ENCODE measurements at places on chromosomes 6 and 20. TPM values are rescaled to one million over a fixed set of nuclear protein-coding genes. Genes with fewer than 3 reads are reported as not detected.
A peak's percentile ranks its signal among the peaks of the same experiment; 100 is the strongest.

Gene OPN5
- polyA plus RNA-seq = not detected

Gene LZTS3
- polyA plus RNA-seq = 1.6 TPM

Gene SMLR1
- not detected for polyA plus RNA-seq

Gene RPS18
- polyA plus RNA-seq = 14,270 TPM

Gene POU5F1
- polyA plus RNA-seq = 3.2 TPM

Gene TMEM200A
- polyA plus RNA-seq = 0.33 TPM

Gene SLC26A8
- 0.11 TPM for polyA plus RNA-seq

Gene SPDEF
- 0.13 TPM for polyA plus RNA-seq

Gene IL17A
- not detected for polyA plus RNA-seq

- DNase-seq = no peak
Measured at GRCh38 chr20:41776421-41776820, 158.2 kb upstream of the CHD6 start.

DNA sequence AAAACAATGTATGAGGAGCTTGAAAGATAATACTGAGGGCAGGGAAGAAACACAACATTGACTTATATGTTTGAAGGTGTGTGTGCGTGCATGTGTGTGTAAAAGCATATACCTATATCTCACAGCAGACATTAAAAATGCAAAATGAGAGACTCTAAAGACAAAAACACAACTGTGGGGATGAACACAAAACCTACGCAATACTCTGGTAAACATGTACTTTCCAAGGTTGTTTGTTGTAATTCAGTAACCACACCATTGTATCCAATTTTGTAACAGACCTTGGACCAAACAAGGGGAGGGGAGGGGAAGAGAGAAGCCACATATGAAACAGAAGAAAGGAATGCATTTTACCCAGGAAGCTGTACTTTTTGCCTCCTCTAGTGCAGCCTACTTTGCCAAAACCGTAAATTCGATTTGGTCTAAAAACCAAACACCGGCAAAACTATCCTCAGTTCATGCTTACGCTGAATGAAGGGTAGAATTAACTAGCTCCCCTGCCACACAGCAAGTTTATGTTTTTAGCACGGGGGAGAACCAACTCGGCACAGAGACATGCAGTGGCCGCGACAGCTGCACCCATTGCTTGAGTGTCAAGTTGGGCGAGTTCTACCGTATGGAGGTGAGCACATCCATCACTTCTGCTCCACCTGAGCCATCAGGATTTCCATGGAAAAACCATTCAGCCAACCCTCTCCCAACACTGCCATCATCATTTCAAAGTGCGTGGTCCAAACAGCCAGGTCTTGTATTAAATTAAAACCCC is 50.0 kb downstream of the CNKSR3 start:
- no peak for DNase-seq

DNA sequence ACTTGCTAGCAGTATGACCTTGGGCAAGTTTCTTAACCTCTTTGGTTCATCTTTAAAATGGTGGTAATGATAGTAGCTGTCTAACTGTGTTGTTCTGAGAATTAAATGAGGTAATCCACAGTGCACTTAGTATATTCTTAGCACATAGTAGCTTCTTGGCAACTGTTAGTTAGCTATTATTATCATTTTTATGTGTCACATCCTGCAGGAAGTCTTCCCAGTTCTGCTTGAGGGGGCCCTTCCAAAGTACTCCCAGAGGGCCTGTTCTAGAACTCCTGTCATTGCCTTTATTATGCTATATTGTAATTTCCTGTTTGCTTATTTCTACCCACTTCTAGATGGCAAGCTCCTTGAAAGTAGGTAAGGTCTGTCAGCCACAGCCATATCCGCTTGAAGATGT is 30.6 kb downstream of the ANKS1A start:
- DNase-seq = no peak

DNA sequence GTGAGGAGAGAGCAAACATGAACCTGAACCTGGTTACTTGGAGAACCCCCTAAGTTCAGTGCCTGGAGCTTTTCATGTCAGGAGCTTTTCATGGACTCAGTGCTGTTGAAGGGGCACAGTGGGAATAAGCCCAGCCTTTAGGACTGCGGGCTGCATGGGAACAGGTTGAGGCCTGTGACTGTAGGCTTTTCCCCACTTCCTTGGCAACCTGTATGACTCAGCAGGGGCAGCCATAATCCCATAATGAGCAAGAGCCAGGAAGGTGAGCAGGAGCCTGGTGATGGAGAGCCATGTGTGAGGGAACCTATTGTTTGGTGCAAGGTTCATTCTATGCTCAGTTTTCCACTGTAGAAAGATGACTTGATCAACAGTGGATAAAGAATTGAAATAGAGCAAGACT is 23.4 kb downstream of the MEP1A start:
- DNase-seq = no peak

DNA sequence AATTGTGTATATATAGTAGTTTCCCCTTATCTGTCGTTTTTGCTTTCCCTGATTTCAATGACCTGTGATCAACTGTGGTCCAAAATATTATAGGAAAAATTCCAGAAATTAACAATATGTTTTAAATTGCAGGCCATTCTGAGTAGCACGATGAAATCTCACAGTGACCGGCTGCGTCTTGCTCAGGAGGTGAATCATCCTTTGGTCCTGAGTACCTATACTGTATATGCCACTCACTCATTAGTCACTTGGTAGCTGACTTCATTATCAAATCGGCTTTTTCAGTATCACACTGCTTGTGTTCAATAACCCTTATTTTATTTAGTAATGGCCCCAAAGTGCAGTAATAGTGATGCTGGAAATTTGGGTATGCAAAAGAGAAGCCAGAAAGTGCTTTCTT is 728.3 kb upstream of the EYS start:
- DNase-seq = no peak

DNA sequence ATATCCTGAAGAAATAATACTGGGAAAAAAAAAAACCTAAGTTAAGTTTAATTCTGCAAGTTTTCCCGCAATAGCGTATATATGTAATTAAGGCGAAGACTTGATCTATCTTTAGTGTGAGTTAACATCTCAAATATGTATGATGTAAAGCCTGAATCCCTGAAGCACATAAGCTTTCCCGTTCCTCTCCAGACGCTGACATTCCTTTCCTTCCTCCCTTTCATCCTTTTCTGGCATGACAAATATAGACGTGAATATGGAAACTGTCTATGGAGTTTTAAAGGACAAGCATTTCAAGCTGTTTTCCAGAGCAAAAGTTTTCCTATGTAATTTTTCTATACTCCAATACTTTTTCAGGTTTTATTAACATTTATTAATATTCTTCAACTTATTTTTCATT is 637.0 kb downstream of the COL12A1 start:
- no peak for DNase-seq

DNA sequence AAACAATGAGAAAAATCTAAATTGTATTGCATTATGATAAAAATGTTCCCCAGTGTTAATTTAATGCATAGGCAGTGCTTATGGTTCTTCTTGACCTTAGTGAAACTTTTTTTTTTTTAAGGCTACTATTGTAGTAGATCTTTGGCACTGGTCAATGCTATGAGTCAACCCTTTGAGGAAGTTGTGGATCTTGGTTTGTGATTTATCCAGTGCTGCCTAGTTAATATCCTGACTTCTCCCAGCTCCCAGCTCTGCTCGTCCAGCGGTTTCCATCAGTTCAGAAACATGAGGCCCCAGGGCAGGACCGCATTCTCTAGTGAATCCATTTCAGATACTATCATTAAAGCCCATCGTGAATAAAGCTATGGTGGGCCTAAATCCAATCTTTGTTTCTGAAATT is 364.5 kb upstream of the JARID2 start:
- DNase-seq = no peak

- DNase-seq = no peak
Measured at GRCh38 chr6:137708481-137708880, 158.6 kb upstream of the TNFAIP3 start.

- DNase-seq = no peak
Measured at GRCh38 chr6:12009876-12010634, 2.1 kb upstream of the HIVEP1 start.

- DNase-seq = no peak
Measured at GRCh38 chr6:53943395-53943794, 148.6 kb downstream of the LRRC1 start.

- peak; percentile 90 for DNase-seq
Measured at GRCh38 chr6:166955121-166955864, 1.1 kb downstream of the RNASET2 start.

DNA sequence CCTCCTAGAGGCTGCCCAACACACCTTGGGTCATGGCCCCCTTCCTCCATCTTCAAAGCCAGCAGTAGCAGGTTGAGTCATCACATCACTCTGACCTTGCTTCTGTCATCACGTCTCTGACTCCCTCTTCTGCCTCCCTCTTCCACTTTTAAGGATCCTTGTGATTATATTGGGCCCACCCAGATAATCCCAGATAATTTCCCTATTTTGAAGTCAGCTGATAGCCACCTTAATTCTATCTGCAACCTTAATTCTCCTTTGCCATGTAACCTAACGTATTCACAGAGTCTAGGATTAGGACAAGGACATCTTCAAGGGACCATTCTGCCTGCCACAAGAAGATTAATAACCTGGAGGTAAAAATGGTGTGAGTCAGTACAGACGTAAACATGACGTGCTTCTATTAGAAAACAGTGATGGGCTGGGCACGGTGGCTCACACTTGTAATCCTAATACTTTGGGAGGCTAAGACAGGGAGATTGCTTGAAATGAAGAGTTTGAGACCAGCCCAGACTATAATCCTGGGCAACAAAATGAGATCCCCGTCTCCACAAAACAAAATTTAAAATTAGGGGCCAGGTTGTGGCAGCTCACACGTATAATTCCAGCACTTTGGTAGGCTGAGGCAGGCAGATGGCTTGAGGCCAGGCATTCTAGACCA is 3.3 kb downstream of the ZSWIM3 start:
- no peak for DNase-seq

GRCh38 chr6:156383059-156383458 is 394.1 kb upstream of the ARID1B start:
- no peak for DNase-seq

GRCh38 chr6:105884011-105884410 is 202.1 kb upstream of the PRDM1 start:
- DNase-seq = no peak

GRCh38 chr20:48060841-48061720 is 275.8 kb upstream of the SULF2 start:
- DNase-seq = no peak

DNA sequence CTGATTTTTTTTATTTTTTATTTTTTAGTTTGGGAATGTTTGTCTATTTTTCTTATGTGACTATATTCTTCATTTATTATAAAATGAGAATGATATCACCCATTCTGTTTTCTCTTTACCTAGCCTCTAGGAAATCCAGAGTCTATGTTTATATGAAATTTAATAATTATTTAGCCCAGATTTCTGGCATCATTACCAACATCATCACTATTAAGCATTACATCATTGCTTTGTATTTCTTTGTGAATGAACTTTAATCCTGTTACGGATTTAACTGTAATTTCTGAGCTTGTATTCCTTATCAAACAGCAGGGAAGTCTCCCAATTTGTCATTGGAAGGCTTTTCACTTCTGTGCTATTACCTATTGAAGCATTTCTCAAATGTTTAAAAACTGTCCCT is 72.7 kb upstream of the NOX3 start:
- DNase-seq = no peak

- DNase-seq = no peak
Measured at GRCh38 chr6:135390458-135390857, 107.1 kb downstream of the AHI1 start.

DNA sequence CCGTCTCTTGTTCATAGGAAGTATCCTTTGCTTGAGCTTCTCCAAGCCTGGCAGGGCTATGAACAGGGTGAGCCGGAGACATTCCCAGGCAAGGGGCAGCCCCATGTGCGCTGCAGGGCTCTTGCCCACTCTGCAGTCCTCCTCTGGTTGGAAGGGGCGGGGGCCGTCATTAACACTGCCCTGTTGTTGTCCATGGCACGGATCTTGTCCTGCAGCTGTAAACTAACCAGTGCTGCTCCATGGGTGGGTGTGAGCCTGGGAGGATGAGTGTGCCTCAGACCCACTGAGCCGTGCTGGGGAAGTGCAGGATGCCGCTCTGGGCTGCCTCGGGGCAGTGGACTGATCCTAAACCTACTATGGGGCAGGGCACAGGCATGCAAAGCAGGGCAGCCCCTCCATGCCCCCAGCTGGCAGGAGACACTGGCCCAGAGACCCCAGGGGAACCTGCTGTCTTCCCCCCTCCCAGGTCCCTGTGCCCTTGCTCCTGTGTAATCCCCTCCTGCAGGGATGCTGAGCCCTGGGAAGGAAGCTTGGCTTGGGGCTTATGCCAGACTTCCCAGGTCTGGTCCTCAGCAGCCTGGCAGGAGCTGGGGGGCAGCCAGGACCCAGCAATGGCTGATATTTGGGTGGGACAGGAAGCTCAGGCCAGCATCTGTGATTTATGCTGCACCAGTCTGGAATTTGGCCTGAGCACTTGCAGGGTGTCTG is 8.5 kb downstream of the EBF4 start:
- no peak for DNase-seq

DNA sequence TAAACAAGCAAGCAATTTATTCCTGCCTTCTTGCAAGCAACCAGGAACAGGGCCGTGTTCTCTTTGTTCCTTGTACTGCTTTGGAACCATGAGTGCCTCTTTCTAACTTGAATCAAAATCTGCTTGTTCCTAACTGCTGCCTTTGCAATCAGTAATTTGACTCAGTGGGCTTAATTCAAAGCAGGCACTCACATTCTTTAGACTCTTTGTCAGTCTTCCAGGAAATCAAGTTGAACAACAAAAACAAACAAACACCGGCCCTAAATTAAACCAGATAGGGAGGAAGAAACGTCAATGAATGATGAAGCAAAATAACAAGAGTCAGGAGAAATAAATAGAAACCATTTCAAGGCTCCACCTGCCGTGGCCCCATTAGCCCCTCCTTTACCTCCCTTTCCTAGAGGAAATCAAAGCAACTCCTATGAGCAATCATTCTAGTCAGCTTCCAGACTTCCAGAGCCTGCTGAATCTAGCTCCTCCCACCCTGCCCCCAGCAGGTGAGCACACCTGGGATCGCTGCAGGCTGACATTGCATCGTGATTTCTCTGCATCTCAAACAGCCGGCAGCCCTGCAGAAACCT is 582.2 kb upstream of the FLRT3 start:
- DNase-seq = no peak

DNA sequence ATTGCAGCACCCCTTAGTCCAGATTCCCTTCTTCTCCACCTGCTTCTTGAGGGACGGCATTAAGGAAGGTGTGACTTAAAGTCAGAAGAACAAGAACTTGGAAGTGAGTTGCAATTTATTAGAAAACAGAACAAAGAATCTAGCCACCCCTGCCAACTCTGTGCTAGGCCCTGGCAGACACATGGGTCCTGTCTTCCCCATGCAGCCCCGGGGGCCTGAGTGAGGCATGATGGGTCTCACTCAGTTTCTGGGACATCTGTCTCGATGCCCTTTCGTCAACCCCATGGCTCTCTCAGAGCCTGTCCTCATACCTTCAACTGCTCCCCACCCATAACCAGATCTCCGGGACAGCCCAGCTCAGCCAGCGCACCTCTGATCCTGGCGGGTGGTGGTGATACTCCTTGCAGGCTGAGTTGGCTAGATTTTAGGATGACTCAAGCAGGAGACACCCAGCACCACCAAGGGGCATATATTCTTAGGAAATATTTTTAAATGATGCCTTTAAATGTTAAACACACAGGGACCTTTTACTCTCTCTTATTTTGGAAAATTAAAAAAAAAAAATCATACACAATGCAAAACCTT is 143.2 kb upstream of the RNF24 start:
- peak; percentile 47 for DNase-seq

GRCh38 chr6:14720411-14721102 is 525.3 kb upstream of the JARID2 start:
- no peak for DNase-seq
